Ovary (tissue), 10 donors: ENCODE measurements at places on chromosomes 1 and 21.

DNA sequence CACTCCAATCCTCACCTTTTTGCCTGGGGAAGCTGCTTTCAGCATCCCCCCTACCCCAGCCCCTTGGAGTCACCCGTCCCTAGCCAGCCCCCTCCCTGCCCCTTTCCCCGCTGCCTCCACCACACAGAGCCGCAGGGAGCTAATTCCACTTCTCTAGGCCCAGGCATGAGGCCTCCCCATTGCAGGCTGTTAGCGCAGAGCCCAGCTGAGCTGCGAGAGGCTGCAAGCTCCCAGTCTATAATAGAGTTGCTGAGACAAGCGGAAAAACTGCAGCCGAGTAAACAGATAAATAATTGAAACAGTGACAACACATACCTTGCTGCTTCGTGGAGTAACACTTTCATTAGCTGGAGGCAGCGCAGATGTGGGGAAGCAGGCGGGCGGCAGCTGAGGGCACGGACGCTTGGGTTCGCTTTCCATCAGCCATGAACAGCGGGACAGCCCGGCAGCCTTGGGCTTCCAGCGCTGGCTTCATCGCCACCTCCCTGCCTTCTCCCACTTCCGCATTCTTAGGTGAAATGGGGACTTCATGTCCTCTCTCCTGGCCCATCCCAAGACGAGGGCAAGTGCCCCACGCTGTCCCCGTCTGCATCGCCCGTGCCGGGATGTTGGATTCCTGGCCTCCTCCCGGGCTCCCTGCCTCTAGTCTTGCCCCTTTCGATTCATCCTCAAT, 183.3 kb downstream of the IGSF21 start:
- no peaks in the 10 kb centered on the region for H3K27me3 ChIP-seq
- no peaks in the 10 kb centered on the region for H3K36me3 ChIP-seq
- no peaks in the 10 kb centered on the region for H3K4me1 ChIP-seq
- DNase-seq, result no peak
- H3K27ac ChIP-seq, result no peak overlapping the region

DNA sequence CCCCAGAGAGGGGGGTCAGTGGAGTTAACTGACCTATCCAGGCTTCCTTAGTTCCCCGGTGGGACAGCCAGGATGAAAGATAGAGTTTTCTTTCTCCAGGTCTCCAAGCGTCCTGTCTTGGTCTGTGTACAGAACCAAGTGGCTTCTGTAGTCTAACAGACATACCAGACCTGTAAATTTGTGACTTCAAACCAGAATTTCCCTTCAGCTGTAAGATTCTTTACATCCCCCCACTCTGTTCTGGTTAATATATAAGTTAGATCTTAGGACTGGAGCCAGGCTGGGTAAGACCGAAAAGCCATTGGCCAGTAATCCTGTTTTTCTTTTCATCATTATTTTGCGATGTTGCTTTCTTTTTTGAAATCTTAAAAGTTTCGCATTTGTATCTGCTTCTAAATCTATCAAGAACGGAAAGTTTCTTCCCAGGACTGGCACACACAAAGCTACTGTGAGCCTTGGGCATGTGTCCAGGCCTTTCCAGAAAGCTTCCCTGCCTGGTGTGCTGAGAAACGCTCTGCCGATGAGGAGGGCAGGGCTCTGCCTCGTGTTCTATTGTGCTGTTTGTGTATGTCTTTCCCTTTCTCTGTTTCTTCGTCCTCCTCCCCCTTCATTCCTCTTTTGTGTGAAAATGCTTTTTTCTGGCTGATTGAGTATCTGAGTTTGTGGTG, 72.3 kb downstream of the RGL1 start:
- peak overlapping the region; percentile 15 for H3K4me3 ChIP-seq
- H3K36me3 ChIP-seq, result no peaks in the 10 kb centered on the region
- H3K4me1 ChIP-seq, result peaks cover 27% of the 10 kb centered on the region
- no peaks in the 10 kb centered on the region for H3K27me3 ChIP-seq
- DNase-seq, result peak; percentile 76
- H3K27ac ChIP-seq, result peak overlapping the region; percentile 2

DNA sequence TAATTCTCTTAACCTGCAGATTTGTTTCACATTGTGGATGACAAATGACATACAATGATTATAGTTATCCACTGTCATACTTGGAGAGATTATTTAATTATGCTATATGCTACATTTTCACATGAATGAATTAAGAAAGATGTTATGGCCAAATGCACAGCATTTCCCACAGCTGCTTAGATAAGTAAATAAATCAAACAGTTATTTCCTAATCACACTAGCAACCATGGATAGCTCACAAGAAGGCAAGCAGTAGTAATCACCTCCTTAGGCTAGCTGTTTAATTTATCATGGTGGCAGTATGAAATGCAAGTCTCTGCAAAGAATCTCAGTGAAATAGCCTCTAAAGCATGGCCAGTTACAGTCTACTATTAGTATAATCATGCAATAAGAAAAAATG, 1581.5 kb downstream of the NCAM2 start:
- H3K4me1 ChIP-seq, result no peaks in the 10 kb centered on the region
- DNase-seq, result no peak
- H3K4me3 ChIP-seq, result no peak overlapping the region

DNA sequence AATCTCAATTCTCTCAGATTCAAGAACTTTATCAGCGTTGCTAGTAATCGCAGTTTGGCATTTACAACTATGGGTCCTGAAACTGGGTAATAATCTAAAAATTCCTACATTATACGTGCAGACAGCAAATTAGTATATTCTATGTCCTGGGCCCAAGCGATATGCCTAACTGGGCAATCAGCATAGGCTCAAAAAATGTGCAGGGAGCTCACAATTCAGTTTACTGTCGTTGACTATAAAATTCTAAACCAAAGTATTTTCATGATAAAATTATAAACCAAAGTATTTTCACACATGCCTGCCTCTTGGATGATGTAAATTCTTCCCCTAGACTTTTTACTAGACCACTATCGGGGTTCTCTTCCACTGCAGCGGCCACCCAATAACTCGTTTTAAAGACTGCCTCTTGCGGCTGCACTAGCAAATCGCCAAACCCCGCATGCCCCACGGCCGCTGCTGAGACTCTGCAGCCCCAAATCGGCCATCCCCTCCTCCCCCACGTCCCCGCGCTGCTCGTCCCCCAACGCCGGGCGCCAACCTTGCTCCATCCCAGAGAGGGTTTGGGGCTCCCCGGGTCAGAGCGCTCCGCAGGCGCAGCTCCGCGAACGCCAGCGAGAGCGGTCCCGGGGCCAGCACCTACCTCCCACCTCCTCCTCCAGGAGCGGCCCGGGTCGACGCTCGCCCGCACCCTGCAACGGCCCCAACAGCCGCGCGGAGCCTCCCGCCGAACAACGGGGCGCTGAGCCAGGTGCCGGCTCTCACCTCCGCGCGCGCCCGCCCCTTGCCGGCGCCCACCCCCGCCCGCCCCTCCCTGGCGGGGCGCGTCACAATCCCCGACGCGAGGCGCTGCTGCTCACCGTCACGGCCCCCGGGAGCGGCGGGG, 506 bp downstream of the SSX2IP start:
- H3K27me3 ChIP-seq, result no peaks in the 10 kb centered on the region
- peak overlapping the region; percentile 90 for H3K4me3 ChIP-seq
- peaks cover 1% of the 10 kb centered on the region for H3K4me1 ChIP-seq
- H3K36me3 ChIP-seq, result no peaks in the 10 kb centered on the region
- no peak for DNase-seq

DNA sequence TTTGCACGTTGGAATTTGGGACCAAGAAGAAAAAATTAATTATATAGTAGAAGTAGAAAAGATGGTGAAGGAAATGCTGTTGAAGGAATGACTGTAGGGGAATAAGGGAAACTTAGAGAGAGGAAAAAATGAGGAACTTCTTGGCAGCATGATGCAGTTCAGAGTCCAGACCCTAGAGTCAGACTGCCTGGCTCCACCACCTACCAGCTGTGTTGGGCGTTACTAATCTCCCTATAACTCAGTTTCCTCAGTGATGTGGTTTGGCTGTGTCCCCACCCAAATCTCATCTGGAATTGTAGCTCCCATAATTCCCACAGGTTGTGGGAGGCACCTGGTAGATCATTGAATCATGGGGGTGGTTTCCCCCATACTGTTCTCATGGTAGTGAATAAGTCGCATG, 1.3 kb upstream of the SELP start:
- no peaks in the 10 kb centered on the region for H3K27me3 ChIP-seq
- H3K4me1 ChIP-seq, result no peaks in the 10 kb centered on the region
- H3K36me3 ChIP-seq, result no peaks in the 10 kb centered on the region

- DNase-seq, result no peak
- H3K27me3 ChIP-seq, result no peaks in the 10 kb centered on the region
- H3K36me3 ChIP-seq, result no peaks in the 10 kb centered on the region
- no peak overlapping the region for H3K4me3 ChIP-seq
- no peaks in the 10 kb centered on the region for H3K4me1 ChIP-seq
- no peak overlapping the region for H3K27ac ChIP-seq
These were observed 1.9 kb downstream of the RCAN3 start for GRCh38 chr1:24504560-24504959.

- H3K27ac ChIP-seq, result no peak overlapping the region
- no peak for DNase-seq
- H3K4me1 ChIP-seq, result no peaks in the 10 kb centered on the region
- no peaks in the 10 kb centered on the region for H3K27me3 ChIP-seq
These were observed 32.5 kb downstream of the CDC42BPA start for GRCh38 chr1:227285745-227286144.

- no peak overlapping the region for H3K27ac ChIP-seq
- no peaks in the 10 kb centered on the region for H3K27me3 ChIP-seq
- no peak for DNase-seq
- H3K36me3 ChIP-seq, result no peaks in the 10 kb centered on the region
- H3K4me3 ChIP-seq, result no peak overlapping the region
These were observed 4.8 kb downstream of the NTNG1 start for GRCh38 chr1:107145637-107146036.

- H3K27ac ChIP-seq, result no peak overlapping the region
- no peaks in the 10 kb centered on the region for H3K36me3 ChIP-seq
- DNase-seq, result no peak
- no peaks in the 10 kb centered on the region for H3K4me1 ChIP-seq
These were observed 13.9 kb upstream of the PSMB2 start for GRCh38 chr1:35655196-35655595.

- no peak overlapping the region for H3K4me3 ChIP-seq
- no peak overlapping the region for H3K27ac ChIP-seq
- no peak for DNase-seq
- peaks cover 2% of the 10 kb centered on the region for H3K4me1 ChIP-seq
- H3K36me3 ChIP-seq, result no peaks in the 10 kb centered on the region
- no peaks in the 10 kb centered on the region for H3K27me3 ChIP-seq
These were observed 3.7 kb downstream of the FOXD2 start for GRCh38 chr1:47441450-47442106.

DNA sequence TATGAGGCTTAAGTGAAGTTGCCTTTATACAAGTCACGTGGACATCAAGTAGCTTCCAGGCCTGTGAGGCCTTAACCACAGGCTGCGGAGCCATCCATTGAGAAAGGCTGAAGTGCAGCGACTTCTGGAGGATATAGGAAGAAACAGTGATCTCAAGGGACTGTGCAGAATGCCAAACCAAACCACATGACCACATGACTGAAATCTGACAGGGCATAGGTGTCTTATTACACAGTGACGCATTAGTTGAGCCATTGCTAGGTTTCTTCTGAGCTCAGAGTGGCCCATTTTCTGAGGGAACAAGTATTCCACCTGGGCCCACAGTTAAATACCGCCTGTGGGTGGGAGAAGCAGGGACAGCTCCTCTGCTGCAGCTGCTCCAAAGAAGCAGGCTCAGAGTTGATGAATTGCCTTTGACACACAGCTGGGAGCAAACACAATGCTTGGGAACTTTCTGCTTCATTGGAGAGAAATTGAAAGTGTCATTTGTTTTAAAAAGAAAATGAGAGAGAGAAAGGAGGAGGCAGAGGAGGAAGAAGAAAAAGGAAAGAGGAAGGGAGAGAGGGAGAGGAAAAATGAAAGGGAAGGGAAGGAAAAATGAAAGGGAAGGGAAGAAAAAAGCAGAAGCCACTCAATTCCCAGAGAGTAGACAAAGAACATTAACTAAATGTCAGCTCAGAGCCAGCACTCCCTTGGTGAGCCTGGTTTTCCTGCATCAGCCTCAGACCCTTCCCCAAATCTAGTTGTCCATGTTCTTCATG, 94.4 kb downstream of the COLGALT2 start:
- no peaks in the 10 kb centered on the region for H3K27me3 ChIP-seq
- H3K36me3 ChIP-seq, result no peaks in the 10 kb centered on the region
- DNase-seq, result no peak
- no peak overlapping the region for H3K4me3 ChIP-seq
- no peak overlapping the region for H3K27ac ChIP-seq

- H3K36me3 ChIP-seq, result no peaks in the 10 kb centered on the region
- H3K4me1 ChIP-seq, result no peaks in the 10 kb centered on the region
- H3K27me3 ChIP-seq, result no peaks in the 10 kb centered on the region
- no peak overlapping the region for H3K27ac ChIP-seq
- DNase-seq, result no peak
These were observed 375.7 kb upstream of the B3GALT2 start for GRCh38 chr1:193562121-193562520.

GRCh38 chr1:182086620-182087019, 25.1 kb upstream of the ZNF648 start:
- H3K36me3 ChIP-seq, result no peaks in the 10 kb centered on the region
- peaks cover 2% of the 10 kb centered on the region for H3K4me1 ChIP-seq
- no peaks in the 10 kb centered on the region for H3K27me3 ChIP-seq
- no peak overlapping the region for H3K27ac ChIP-seq
- H3K4me3 ChIP-seq, result no peak overlapping the region
- no peak for DNase-seq

DNA sequence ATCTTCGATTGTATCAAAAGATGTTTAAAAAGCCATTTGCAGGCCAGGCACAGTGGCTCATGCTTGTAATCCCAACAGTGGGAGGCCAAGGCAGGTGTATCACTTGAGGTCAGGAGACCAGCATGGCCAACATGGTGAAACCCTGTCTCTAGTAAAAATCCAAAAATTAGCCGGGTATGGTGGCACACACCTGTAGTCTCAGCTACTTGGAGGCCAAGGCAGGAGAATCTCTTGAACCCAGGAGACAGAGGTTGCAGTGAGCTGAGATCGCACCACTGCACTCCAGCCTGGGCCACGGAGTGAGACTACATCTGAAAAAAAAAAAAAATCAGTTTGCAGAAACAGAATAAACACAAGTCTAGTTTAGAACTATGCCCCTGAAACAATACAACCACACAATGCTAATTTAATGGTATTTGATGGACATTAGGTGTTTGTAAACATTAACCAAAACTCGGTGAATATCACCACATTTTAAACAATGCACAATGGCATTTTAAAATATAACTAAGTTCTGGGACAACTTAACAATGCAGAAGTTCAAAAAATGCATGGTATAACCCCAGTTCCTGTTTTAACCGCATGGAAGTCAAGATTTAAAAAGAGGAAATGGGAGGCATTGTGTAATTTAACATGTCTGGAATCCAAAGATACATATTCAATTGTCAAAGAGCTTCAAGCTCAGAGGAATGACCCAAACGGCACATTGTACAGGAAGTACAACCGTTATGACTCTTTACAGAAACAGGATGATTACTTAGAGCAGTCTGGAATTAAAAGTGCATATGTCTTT, 7.1 kb upstream of the PTTG1IP start:
- no peaks in the 10 kb centered on the region for H3K4me1 ChIP-seq
- H3K4me3 ChIP-seq, result no peak overlapping the region

GRCh38 chr1:64133036-64133435, 70.4 kb upstream of the UBE2U start:
- no peaks in the 10 kb centered on the region for H3K27me3 ChIP-seq
- no peak overlapping the region for H3K4me3 ChIP-seq
- peaks cover 3% of the 10 kb centered on the region for H3K4me1 ChIP-seq
- no peaks in the 10 kb centered on the region for H3K36me3 ChIP-seq
- DNase-seq, result no peak

- no peak overlapping the region for H3K4me3 ChIP-seq
- H3K4me1 ChIP-seq, result peaks cover 1% of the 10 kb centered on the region
- H3K27ac ChIP-seq, result no peak overlapping the region
- H3K27me3 ChIP-seq, result no peaks in the 10 kb centered on the region
These were observed 10.6 kb downstream of the TRIT1 start for GRCh38 chr1:39872698-39873097.

- no peaks in the 10 kb centered on the region for H3K27me3 ChIP-seq
- H3K4me1 ChIP-seq, result peaks cover 2% of the 10 kb centered on the region
- no peaks in the 10 kb centered on the region for H3K36me3 ChIP-seq
- no peak for DNase-seq
These were observed 153.1 kb upstream of the FGGY start for GRCh38 chr1:59143811-59144210.
